Temporal lobe (tissue), 4 donors: ENCODE measurements at places on chromosomes 16 and 17. TPM values are rescaled to one million over a fixed set of nuclear protein-coding genes. Genes with fewer than 3 reads are reported as not detected.

FAHD1 gene
- total RNA-seq, result 36.9 TPM

SPNS2 gene
- total RNA-seq, result 7.9 TPM

DNAAF8 gene
- 0.49 TPM for total RNA-seq

ZSCAN10 gene
- 0.49 TPM for total RNA-seq

C17orf78 gene
- total RNA-seq, result not detected

SP2 gene
- 0.98 TPM for total RNA-seq
